Effector memory CD4-positive, alpha-beta T cell (primary cell): ENCODE measurements at places on chromosomes 6 and 20.
A peak's percentile ranks its signal among the peaks of the same experiment; 100 is the strongest.

DNA sequence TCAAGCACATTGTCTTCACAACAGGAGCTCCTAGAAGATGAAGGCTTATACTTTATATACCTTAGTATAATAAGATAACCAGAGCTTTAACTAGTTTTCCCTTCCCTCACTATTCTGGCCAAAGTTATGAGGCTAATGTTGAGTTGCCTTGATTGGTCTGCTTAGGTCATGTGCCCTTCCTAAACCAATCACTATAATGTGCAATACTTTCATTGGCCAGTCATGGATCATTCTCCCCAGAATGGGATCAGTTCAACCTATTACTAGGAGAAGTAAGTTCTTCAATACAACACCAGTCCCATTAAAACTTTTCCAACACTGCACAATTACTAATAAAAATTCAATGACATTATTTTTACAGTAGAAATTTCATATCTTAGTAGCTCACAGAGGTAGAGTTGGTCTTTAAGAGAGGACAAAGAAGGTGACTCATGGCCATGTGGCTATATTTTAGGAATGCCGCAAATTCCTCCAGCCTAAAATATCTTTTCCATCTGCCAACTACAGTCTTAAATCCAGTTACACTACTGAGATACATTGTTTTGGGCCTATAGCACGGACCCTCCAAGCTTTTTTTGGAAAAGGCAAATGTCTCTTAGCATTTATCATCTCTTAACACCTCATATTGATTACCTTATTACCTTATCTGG, 12.5 kb upstream of the POU3F2 start:
- no peak for DNase-seq

GRCh38 chr20:60202046-60202445, 243.8 kb downstream of the CDH26 start:
- no peak for DNase-seq

DNA sequence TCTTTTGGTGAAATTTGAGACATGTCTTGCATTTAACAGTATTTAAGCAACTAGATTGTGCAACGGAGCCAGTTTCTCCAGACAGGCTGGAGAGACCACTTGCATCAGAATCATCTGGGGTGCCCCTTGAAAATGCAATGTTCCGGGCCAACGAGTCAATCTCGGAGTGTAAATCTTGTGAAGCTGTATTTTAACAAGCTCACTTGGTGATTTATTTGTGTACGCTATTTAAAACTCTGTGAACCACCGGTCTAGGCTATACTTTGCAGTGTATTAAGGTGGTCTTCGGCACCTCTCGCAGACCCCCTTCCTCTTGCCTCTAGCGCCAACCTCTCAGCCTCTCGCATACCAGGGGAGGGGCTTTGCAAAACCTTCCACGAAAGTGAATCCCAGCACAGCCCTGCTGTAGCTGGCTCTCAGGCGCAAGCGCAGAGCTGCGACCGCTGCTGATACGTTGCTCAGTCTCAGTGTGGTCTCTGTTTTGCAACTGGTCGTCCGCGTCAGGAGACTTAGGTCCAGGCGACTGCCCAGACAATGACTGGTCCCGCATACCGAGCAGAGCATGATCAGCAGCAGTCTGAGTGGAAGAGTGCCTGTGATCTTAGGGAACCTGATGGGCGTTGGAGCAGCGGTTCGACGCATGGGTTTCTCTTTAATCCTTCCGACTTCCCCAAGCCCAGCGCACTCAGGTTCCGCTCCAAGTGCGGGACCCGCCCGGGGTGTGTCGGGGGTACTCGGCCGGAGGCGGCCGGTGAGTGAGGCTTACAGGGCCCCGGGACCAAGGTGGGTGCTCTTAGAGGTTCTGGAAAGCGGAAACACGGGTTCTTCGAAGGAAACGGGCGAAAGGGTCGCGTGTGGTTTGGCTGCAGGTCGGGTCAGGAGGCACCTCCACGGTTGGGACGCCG, at the start of gene ZNF391:
Gene ZNF391 (plus strand): TSS at position 467 of the 905 bp plus-strand sequence. CDS start 11,612 bp downstream, outside the sequence.
- DNase-seq: peak; percentile 12

DNA sequence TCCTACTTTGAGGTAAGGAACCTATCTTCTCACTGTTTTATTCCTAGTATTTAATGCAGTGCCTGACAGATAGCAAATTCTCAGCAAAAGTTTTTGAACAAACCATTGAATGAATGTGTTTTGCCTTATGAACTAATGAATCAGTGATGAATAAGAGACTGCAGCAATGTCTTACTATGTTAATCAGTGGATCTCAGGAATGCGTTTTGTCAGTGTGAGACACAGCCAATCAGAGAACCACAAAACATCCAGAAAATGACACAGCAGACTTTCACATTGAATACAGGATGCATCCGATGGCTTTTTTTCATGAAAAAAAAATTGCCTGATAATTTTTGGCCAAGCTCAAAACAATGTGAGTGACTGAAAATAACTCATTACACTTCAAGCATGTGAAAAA, 270.5 kb downstream of the BMP2 start:
- DNase-seq: no peak

GRCh38 chr20:50913690-50914375, 17.4 kb downstream of the ADNP start:
- no peak for DNase-seq

DNA sequence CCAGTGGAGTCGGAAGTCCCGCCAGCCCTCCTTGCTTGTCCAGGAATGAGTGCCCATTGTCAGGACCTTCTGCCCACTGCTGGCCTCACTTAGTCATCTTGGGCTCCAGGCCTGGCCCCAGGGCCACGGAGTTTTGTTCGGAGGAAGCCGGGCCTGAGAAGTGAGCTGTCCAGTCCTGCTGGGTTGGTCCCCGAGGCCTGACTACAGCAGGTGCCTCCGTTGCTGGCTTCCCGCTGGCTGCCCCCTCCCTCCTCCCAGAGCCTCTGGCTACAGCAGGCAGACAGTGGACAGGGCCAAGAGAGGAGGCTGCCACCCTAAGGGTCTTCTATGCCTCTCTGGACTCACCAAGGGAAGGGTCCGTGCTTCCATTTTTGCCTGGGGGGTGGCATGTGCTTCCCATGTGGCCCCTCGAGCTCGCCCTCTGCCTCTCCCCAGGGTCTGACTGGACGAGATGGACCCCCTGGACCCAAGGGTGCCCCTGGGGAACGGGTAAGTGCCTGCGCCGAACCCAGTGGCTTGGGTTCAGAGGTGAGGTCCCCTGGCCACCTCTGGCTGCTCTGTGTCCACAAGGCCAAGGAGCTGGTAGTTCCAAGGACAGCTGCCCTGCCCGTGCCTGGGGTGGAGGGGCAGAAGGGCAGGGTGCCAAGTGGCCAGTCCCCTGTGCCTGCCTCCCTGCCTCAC, 2.8 kb downstream of the COL9A3 start:
- no peak for DNase-seq

GRCh38 chr6:104558746-104559145, 301.0 kb downstream of the HACE1 start:
- no peak for DNase-seq

DNA sequence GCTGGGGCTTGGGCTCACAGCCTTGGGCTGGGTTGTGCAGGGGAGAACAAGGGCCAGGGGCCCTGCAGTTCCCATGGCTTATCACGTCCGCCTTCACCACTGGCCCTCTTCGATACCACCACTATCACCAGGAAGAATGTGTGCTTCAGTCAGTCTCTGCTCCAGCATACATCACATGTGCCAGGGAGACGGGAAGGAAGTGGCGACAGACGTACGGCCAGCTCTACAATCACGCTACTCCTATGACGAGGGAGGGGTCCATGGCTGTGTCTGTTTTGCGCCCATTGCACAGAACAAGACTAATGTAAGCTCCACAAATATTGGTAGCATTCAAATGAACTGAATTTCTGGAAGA, 72.1 kb downstream of the TRAM2 start:
- DNase-seq: no peak

DNA sequence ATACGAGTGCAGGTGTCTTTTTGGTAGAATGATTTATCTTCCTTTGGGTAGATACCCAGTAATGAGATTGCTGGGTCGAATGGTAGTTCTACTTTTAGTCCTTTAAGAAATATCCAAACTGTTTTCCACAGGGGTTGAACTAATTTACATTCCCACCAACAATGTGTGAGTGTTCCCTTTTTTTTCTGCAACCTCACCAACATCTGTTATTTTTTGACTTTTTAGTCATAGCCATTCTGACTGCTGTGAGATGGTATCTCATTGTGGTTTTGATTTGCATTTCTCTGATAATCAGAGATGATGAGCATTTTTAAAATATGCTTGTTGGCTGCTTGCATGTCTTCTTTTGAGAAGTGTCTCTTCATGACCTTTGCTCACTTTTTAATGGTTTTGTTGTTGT, 1.9 kb upstream of the ZNF831 start:
- DNase-seq: no peak

GRCh38 chr20:58711266-58712051, 18.9 kb downstream of the NPEPL1 start:
- no peak for DNase-seq

DNA sequence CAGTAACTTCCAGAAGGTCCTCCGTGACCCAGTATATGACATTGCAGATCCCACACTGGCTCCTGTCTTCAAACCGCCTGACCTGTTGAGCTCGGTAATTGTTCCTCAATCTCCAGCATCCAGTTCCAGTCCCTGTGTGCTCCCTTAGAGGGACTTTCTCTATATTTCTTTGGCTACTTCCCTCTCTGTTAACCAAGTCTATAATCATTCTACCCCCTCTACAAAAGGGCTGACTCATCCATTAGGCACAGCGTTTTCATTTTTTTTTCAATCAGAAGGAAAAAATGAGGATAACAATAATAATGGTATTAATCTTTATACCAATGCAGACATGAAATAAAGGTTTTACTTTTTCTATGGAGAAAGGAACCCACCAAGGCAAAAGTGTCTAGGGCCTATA, 69.3 kb downstream of the FAM229B start:
- DNase-seq: no peak

GRCh38 chr20:10699489-10699888, 25.7 kb upstream of the JAG1 start:
- DNase-seq: no peak

- no peak for DNase-seq
These were observed 77.1 kb upstream of the MRPS10 start for GRCh38 chr6:42294759-42295158.

- DNase-seq: no peak
These were observed 520.8 kb downstream of the EPM2A start for GRCh38 chr6:145214570-145214969.

- DNase-seq: no peak
These were observed 88.5 kb upstream of the PTCHD4 start for GRCh38 chr6:48199499-48199898.

DNA sequence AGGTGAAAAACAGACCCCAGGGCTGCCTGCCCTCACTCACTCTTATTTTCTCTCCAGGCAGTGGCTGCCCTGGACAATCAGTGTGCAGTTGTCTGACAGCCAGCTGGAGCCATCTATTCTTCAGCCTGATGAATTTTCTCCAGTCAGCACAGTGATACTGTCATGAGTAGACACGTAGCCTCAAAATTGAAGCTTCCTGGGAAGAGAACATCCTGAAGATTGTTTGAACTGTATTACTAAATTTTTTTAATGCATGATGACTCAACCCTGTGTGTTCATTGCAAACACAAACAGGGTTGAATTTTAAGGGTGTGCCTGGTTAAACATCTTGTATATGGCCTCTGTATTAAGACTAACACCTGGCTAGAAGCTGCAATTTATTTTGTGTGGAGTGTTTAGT, 49.8 kb upstream of the STXBP5 start:
- no peak for DNase-seq

DNA sequence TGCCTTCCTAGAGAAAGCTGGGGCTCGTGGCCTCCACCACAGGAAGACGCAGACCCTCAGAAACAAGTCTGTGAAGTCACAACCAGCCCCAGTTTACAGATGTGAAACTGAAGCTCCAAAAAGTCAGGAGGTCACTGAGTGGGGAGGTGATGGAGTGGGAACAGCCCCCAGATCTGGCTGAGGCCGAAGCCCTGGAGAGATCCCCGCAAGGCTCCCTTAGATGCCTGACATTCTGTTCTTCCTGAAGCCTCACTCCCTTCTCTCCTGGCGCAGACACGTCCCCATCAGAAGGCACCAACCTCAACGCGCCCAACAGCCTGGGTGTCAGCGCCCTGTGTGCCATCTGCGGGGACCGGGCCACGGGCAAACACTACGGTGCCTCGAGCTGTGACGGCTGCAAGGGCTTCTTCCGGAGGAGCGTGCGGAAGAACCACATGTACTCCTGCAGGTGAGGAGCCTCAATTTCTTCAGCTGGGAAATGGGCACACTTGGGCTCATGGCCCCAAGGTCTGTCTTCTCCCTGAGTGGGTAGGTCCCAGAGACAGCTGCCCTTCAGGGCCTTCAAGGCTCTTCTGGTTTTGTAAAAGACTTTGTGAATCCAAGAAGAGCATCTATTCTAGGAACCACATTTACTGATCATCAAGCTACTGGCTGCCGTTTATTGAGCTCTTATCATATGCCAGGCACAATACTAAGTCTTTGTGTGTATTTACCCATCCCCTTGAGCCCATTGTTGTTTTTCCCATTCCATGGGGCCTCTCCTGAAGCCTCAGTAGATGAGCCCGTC, 50.5 kb downstream of the HNF4A start:
- no peak for DNase-seq

- DNase-seq: no peak
These were observed 30.2 kb downstream of the TRAM2 start for GRCh38 chr6:52546678-52547077.

DNA sequence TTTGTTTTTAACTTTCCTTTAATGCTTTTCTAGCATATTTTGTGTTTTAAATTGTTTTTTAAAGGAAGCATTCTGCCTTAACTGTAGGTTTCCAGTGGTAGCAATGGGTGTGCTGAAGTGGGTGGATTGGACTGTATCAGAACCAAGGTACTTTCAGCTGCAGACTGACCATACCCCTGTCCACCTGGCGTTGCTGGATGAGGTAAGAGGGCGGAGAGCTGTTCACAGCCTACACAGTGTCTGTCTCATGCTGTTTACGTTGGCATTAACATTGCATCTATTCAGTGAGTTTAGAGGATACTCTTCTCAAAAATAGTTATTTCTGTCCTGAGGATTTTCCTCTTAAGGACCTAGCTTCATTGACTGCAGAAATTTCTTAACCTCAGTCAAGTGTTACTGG, 11.9 kb downstream of the NELFCD start:
- no peak for DNase-seq

- no peak for DNase-seq
These were observed 53.5 kb upstream of the UNC93A start for GRCh38 chr6:167237438-167238145.

- no peak for DNase-seq
These were observed 142.5 kb upstream of the FERMT1 start for GRCh38 chr20:6265204-6265904.

GRCh38 chr20:41874658-41875057, 256.5 kb upstream of the CHD6 start:
- no peak for DNase-seq

DNA sequence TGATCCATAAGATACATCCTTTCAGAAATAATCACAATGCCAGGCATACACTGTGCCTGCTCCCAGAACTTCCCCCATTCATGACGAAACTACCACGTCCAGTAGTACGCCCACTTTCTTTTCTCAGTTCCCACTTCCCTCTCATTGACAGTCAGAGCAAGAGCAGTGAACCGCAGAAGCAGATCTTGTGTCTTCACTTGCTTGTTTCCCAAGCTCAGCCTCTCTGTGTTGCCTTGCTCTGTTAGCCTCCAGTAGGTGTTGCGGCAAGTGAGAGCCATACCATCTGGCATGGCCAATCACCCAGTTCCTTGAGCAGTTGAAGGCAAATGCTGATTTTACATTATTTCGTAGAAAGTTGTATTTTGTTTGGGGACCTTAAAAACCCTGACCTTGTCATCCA, 11.7 kb downstream of the UST start:
- peak; percentile 18 for DNase-seq

- DNase-seq: no peak
These were observed 24.4 kb downstream of the SLC22A23 start for GRCh38 chr6:3432416-3432815.

- DNase-seq: no peak
These were observed 104.9 kb downstream of the RNASET2 start for GRCh38 chr6:166851426-166851825.

- no peak for DNase-seq
These were observed 3.7 kb upstream of the SH3BGRL2 start for GRCh38 chr6:79627422-79627821.
